Activated naive CD4-positive, alpha-beta T cell treated with anti-CD3 and anti-CD28 coated beads, Interleukin-2, amount 50 U/mL, for 72 hours (primary cell): ENCODE measurements at places on chromosomes 16 and 17. TPM values are rescaled to one million over a fixed set of nuclear protein-coding genes. Genes with fewer than 3 reads are reported as not detected.

The ADGRG1 gene
- total RNA-seq, result 8.2 TPM

The PRRT2 gene
- total RNA-seq, result 1.4 TPM

- no peak for DNase-seq
Observed at GRCh38 chr17:37766971-37767370, 22.1 kb upstream of the HNF1B start.

DNA sequence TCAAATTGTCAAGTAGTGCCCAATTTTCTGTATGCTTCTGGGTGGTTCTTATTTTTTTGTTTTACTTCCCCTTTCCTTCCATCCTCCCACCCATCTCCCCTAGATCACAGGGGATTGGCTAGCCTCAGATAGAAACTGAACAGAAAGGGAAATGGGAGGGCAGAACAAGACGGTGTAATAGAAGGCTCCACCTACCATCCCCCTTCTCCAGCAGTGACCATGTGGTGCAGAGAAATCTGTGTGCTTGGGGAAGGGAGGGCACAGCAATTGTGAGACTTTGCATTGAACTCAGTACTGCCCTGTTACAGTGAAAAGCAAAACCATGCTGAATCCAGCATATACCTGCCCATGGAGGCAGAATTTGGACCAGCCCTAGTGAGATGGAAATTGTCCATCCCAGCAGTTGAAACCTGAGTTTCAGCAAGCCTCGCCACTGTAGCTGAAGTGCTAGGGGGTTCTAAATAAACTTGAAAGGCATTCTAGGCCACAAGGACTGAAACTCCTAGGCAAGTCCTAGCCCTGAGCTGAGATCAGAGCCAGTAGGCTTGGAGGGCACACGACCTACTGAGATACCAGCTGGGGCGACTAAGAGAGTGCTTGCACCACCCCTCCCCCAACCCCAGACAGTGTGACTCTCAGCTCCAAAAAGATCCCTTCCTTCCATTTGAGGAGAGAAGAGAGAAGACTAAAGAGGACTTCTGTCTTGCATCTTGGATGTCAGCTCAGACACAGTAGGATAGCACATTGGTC is 5.2 kb downstream of the SLFN11 start:
- no peak for DNase-seq

GRCh38 chr17:59695945-59696681 is 11.1 kb downstream of the PTRH2 start:
- no peak for DNase-seq

- DNase-seq, result no peak
Observed at GRCh38 chr17:57550668-57551315, 194.3 kb downstream of the CCDC182 start.

GRCh38 chr16:46918905-46919792 is 35.0 kb downstream of the GPT2 start:
- no peak for DNase-seq

The PITPNM3 gene
- total RNA-seq, result 1.2 TPM

The WNT9B gene
- not detected for total RNA-seq

DNA sequence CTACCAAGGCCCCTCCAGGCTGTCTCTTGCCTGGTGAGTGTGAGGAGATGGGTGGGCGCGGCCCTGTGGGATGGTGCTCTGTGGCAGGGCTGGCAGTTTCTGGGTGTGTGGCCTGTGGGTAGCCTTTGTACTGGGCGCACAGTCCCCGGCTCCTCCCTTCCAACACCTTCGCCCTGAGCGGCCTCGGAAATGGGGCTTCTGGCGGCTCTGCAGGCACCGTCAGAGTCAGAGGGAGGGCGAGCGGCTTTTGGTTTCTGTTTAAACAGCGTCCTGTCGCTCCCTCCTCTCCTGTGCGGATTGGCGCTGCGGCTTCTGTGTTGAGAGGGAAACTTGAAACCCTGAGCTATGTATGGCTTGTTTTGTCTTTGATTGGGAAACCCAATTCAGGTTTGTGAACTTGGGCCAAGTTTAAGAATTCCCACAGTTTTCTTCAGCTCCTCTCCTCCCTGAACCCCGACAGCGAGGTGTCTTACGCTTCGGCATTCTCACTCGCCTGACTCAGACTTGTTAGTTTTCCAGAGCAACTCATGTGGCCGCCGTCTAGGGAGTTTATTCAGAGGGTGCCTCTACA is 8.3 kb upstream of the ZNF750 start:
- no peak for DNase-seq

The TBC1D3 gene
- total RNA-seq, result not detected

The CXCL16 gene
- 4.9 TPM for total RNA-seq
